Immature natural killer cell (primary cell): ENCODE measurements at places on chromosomes 13 and 19. TPM values are rescaled to one million over a fixed set of nuclear protein-coding genes. Genes with fewer than 3 reads are reported as not detected.
A peak's percentile ranks its signal among the peaks of the same experiment; 100 is the strongest.

Gene GAS6
- polyA plus RNA-seq: not detected

DNA sequence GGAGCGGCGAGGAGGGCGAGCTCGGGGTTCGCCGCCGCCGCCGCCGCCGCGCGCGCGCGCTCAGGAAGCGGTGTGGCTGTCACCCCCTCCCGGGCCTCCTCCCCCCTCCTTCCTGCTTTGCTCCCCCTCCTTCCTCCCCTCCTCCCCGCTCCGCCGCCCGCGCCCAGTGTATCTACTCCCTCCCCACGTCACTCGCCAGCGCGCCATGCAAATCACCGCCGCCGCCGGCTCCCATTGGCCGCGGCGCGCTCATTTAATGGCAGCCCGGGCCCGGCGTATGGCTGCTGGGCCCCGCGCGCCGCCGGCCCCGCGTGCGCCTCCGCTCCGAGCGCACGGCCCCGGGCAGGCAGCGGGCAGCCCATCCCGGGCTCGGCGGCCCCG lies 335 bp upstream of the SOX1 start:
- no peaks in the 10 kb centered on the region for H3K36me3 ChIP-seq
- no peak overlapping the region for H3K27ac ChIP-seq
- peaks cover 23% of the 10 kb centered on the region for H3K4me1 ChIP-seq
- DNase-seq: peak; percentile 67

Gene NUMBL
- polyA plus RNA-seq: not detected

- DNase-seq: peak; percentile 39
- H3K4me3 ChIP-seq: peak overlapping the region; percentile 79
- H3K36me3 ChIP-seq: peaks cover 12% of the 10 kb centered on the region
These were observed 23.1 kb upstream of the EIF3G start for GRCh38 chr19:10142701-10143375.

- H3K27me3 ChIP-seq: no peaks in the 10 kb centered on the region
- no peak overlapping the region for H3K27ac ChIP-seq
- H3K4me3 ChIP-seq: peak overlapping the region; percentile 48
These were observed 1.3 kb downstream of the RAB3D start for GRCh38 chr19:11338121-11338520.
